A549 treated with Hydrocortisone at 1 μM for 4 hours (cell line): ENCODE measurements at places on chromosomes 16 and 17. TPM values are rescaled to one million over a fixed set of nuclear protein-coding genes. Genes with fewer than 3 reads are reported as not detected.

Gene TNFRSF13B
- total RNA-seq: not detected in 5 replicates

Gene IKZF3
- total RNA-seq: not detected in 5 replicates

Gene TPSG1
- total RNA-seq: 0.10 to 0.13 TPM in 2 of 5 replicates, not detected in the others

Gene PRAC1
- not detected in 5 replicates for total RNA-seq

Gene DRC7
- 0.06 to 0.23 TPM (median 0.10 TPM) in 4 of 5 replicates, not detected in the other for total RNA-seq

Gene SARM1
- total RNA-seq: 5.1 to 6.4 TPM (median 5.6 TPM) in 5 replicates

Gene ARSG
- total RNA-seq: 1.00 to 1.9 TPM (median 1.3 TPM) in 5 replicates

Gene PIMREG
- 41.3 to 51.1 TPM (median 48.2 TPM) in 5 replicates for total RNA-seq

Gene METTL16
- 31.1 to 36.2 TPM (median 32.0 TPM) in 5 replicates for total RNA-seq

Gene CSF3
- total RNA-seq: 0.22 to 1.2 TPM (median 0.77 TPM) in 5 replicates

Gene TNFSF13
- 0.78 to 1.1 TPM (median 0.91 TPM) in 5 replicates for total RNA-seq

Gene CD300E
- not detected in 5 replicates for total RNA-seq

Gene PSME3IP1
- 83.1 to 117 TPM (median 90.8 TPM) in 5 replicates for total RNA-seq

Gene RNF222
- total RNA-seq: not detected in 5 replicates

Gene LITAFD
- not detected in 5 replicates for total RNA-seq

Gene SECTM1
- total RNA-seq: 1.4 to 3.6 TPM (median 2.1 TPM) in 5 replicates

Gene LDHD
- 0.59 to 0.87 TPM (median 0.84 TPM) in 5 replicates for total RNA-seq

Gene RBFOX1
- not detected in 5 replicates for total RNA-seq

Gene TPSAB1
- total RNA-seq: 0.28 TPM in 1 of 5 replicates, not detected in the others

Gene ZDHHC1
- total RNA-seq: 5.4 to 6.9 TPM (median 6.8 TPM) in 5 replicates

Gene NPIPB6
- 1.6 to 2.3 TPM (median 1.9 TPM) in 5 replicates for total RNA-seq

Gene SPAG5
- 67.0 to 80.7 TPM (median 73.4 TPM) in 5 replicates for total RNA-seq
